ENCODE measurements at places on chromosomes 13 and 19.
A peak's percentile ranks its signal among the peaks of the same experiment; 100 is the strongest.

DNA sequence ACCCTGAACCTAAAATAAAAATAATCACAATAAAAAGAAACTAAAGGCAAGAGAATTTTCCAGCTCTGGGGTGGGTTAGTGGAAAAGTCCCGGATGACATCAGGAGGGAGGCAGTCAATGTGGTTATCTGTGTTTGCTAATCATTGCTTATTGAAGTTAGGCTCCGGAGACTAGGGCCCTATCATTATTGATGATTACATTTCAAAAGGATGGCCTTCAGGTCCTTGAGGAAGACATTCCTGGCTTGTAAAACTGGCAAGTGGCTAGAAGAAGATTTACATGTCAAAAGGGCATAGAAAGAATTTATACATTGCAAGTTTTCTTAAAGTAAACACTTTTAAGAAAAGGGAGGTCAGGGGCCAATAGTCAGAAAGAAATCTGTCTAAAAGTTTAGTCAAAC lies 123.4 kb downstream of the POSTN start:
- DNase-seq = no peak

DNA sequence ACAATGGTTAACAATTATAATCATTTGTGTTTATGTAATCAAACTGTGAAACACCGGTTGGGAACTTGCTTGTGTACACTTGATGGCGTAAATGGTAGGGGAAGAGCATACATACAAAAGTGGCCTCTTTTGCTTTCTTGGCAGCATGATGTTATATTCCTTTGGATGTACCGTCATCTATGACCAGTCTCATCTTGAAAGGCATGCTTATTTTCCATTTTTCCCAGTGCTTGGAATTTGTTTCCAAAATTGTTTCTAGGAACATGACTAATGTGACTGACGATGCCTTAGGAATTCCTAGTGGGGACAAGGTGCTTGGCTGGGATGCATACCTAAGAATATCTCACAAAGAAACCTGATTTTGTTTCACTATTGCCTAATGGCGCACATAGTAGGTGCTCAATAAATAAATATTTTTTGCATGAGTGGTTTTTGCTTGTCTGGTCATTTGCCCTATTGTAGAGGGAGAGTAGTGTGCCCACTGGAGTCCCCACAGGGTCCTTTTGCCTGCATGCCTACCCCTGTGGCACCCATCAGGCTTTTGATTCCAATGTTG lies 45.5 kb downstream of the SAE1 start:
- no peak for DNase-seq

GRCh38 chr13:74306496-74306895 lies 172.3 kb upstream of the KLF12 start:
- no peak for DNase-seq

GRCh38 chr19:33785795-33786194 lies 10.9 kb upstream of the KCTD15 start:
- no peak for DNase-seq

DNA sequence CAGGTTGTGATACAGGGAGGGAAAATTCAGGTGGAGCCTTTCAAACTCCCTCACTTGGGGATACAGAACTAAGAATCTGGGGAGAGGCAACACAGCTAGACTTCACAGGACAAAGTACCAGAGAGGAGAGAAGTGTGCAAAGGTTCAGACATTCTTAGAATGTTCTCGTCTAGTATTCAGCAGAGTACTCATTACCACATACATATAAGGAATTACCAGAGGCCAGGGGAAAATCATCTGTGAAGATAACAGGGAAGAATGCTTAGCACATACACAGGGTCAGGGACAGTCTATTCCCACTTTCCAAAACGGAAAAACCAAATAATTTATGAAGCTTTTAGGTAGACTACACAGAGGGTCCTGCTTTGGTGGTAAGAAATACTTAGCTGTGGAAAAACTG lies 58.1 kb downstream of the TRPC4 start:
- DNase-seq = no peak

DNA sequence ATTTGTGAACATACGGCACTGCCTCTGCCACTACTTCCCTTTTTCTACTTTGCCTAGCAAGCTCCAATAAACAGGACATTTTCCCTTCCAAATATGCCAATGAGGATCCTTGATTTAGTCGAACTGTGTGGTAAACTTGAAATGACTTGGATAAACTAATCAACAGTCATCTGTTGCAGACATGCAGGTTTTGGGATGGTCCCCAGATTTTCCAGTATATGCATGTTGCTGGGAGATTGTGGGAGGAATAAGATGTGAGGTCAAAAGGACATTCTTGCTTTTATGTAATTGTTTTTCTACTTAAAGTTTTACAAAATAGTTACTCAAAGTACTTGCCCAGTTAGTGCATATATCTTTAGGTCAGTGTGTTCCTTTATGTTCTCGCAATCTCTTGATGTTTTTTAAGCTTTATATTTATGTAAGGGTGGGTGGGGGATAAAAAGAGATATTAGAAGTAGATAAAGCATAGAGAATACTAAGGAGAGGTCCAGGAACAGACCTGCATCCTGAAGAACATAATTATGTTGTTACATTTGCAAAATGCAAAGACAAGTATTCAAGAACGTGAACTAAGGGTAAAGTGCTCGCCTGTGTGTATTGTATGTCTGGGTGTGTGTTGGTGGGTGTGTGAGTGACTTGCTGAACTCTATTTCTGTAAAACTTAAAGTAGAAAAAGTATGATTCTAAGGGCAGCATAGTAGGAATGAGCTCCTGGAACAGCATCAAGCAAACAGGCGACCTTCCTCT lies 88.4 kb upstream of the OXGR1 start:
- no peak for DNase-seq

DNA sequence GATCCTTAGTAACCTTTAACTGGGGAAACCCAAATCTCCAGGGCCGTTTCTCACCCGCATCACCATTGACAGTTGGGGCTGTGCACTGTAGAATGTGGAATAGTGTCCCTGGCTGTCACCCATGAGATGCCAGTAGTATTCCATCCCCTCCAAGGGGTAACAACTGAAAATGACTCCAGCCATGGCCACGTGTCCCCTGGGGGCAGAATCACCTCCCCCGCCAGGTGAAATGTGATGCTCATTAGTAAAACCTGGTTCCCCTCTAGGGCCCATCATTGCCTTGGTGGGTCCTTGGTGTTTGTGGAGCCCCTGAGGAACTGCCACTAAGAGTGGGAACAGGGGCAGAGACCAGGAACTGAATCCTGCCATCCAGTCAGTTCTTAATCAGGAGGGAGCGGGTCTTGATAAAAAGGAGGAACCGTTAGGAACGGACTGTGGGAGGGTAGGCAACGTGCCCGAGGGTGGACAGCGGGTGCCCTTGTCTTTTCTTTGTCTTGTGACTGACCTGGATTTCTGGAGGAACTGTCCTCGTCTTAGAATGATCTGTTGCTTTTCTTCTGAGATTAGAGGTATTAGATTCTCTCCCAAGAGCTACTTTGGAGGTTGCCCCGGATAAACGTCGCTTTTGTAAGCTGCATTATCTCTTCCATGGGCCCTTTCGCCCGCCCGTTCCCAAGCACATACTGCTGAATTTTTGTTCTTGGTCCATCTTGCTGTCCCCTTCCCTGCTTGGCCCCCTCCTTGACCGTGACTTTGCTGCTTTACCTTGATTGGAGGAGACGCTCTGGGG lies 3.5 kb downstream of the MYO9B start:
- no peak for DNase-seq

GRCh38 chr19:7658219-7658686 lies 10.6 kb upstream of the RETN start:
- DNase-seq = peak; percentile 75

DNA sequence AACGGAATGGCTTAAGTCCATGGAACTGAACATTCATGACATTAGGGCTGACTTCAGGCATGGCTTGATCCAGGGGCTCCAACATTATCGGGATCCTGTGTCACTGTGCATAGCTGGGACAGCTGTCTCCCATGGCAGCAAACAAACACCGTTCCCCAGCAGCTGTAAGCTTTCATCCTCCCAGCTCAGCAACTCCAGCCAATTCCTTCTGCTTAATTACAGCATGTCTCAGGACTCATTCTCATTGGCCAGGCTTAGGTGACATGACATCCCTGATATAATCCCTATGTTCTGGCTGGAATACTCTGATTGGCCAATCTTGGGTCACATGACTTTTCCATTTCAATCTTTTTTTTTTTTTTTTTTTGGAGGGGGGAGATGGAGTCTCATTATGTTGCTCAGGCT lies 10.9 kb upstream of the TLE5 start:
- no peak for DNase-seq

DNA sequence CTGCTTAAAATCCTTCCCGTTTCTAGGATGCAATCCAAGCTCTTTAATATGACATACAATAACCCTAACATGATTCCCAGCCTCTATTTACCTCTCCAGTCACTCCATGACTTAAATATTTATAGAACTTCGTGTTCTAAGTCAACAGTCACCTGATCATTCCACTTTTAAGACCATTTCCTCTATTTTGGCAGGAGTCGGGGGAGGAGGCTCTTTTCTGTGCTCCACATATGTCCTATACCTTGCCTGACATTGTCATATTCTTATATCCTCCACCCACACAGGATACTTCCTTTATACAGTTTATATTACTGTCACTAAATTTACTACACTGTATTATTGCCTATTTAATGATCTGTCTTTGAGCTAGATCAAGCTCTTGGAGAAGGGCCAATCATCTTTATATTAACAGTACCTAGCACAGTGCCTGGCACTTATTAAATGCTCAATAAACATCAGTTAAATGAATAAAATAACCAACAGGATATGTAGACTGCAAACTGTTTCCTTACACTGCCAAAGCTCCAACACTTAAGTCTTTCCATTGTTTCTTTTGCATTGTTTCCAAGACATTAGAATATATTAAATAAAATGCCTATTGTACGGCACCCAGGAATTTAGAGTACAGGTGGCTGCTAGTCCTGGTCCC lies 2.7 kb downstream of the ARGLU1 start:
- DNase-seq = no peak

GRCh38 chr19:33440241-33440640 lies 66.7 kb downstream of the CEBPG start:
- DNase-seq = no peak

- DNase-seq = no peak
Observed at GRCh38 chr13:98315466-98315865, 138.4 kb upstream of the RNF113B start.

- no peak for DNase-seq
Observed at GRCh38 chr19:367561-367960, 23.0 kb upstream of the MIER2 start.

GRCh38 chr19:17888260-17888659 lies 16.5 kb downstream of the SLC5A5 start:
- no peak for DNase-seq

- no peak for DNase-seq
Observed at GRCh38 chr13:50942630-50943311, 33.2 kb downstream of the RNASEH2B start.

GRCh38 chr19:33736158-33736557 lies 60.5 kb upstream of the KCTD15 start:
- no peak for DNase-seq

- no peak for DNase-seq
Observed at GRCh38 chr19:2291185-2291751, 9.3 kb upstream of the PEAK3 start.

DNA sequence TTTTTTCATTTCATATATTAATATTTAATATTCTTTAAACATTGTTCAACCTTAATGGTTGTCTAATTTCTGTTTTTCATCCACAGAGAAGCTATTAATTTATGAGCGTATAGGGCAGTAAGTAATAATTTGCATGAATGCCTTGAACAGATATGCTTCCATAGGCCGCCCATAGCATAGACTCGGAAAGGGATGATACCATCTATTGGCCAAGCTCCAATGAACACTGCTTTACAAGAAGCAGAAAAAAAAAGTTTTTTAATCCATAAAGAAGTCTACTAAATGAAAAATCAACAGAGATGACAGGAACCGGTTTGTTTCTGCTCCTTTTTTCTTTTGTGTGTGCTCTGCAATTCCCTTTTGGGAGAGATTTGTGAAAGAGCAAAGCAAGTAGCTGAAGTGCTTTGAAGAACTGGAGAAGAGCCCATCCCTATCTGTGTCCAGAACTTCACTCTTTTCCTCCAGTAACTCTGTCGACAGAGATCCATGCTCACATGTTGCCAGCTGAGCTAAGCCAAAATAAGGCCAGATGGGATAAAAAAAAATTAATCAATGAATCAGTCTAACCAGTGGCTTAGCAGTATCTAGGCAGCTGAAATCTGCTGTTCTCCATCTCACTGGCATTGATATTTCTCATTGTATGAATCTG lies 215.9 kb upstream of the SOX21 start:
- DNase-seq = no peak

DNA sequence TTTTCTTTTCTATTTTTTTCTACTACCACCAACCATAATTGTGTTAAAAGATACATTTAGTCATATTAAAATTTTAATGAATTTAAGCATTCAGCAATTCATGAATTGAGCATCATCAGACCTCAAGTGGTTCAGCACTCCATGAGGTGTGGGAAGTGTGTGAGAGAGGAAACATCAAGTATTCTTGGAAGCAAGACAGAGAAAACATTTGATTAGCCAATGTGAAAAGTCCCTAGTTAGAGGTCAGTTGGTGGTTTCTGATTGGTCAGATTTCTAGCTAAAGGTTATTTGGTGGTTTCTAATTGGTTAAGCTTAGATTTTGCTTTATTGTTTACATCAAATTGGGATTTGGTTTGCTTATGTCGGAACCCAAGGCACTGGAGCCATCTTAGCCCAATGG lies 134.7 kb downstream of the KLF5 start:
- no peak for DNase-seq

DNA sequence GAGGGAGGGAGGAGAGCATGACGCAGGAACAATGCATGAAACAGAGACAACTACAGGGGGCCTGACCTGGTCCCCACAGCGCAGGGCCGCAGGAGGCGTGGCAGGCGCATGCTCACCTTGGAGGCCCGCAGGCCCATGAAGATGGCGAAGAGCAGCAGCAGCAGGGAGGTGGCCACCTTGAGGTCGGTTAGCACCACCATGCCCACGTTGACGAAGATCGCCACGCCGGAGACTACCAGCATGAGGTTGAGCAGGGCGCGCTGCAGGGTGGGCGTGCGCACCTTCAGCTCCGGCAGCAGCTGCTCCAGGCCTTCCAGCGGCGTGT lies 17.0 kb downstream of the EMP3 start:
- no peak for DNase-seq

- DNase-seq = no peak
Observed at GRCh38 chr13:35729926-35730627, 253.6 kb upstream of the MAB21L1 start.

DNA sequence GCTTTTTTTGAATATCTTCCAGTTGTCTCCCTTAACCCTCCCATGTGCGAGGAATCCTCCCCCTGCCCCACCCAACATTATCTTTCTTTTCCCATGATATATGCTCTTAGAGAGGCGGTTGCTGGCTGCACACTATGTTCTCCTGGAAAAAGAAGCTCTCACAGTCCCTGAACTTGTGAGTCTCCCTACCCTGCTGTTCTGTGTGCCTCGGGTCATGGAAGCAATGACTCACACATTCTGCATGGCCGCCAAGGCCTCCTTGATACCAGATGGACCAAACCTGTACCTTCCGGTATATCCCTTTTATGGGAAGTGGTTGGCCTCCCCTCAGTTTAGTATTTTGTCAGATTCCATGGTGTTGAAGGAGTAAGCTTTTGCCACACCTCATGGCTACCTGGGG lies 705.4 kb downstream of the SLITRK6 start:
- no peak for DNase-seq

Measured in natural killer cell (primary cell).